M059J (cell line): ENCODE measurements at places on chromosomes 1 and 21. TPM values are rescaled to one million over a fixed set of nuclear protein-coding genes. Genes with fewer than 3 reads are reported as not detected.

DNA sequence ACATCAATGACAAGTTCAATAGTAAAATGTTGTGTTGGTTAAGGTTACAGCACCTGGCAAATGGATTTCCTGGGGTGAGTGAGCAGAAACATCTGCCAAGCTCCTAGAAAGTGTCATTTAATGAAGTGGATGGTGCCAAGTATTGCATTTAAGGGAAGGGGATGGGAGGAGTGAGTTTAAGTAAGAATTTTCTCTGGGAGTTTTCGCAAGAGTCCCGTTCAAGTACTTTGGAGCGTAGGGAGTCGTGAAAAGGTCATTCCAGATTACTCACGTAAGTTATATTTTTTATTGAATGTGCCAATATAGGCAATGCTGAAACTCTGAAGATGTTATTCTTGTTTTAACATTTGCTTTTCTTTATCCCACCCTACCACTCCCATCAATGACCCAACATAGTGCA is 117.4 kb upstream of the RAB3GAP2 start:
- DNase-seq, result no peak

DNA sequence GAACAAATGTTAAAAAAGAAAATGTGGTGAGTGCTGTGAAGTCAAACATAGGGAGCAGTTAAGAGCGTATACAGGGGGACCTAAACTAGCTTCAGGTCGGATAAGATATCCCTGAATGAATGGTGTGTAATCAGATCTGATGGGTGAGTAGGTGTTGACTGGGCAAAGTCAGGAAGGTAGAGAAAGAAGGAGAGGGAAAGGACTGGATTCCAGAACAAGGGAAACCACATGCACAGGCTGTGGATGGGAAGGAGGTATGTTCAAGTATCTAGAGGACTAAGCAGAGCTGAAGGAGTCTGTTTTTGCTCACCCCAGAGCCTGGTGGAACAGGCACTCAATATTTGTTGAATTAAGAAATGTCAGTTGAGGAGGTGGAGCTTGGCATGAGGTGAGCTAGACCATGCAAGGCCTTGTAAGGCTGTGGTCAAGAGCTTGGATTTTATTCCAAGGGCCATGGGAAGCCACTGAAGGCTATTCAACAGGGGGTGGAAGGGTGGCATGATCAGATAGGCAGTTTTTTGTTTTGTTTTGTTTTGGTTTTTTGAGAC is 27.4 kb downstream of the MAP7D1 start:
- DNase-seq, result peak; percentile 51

GRCh38 chr1:31189696-31190674 is 49.7 kb downstream of the NKAIN1 start:
- no peak for DNase-seq

DNA sequence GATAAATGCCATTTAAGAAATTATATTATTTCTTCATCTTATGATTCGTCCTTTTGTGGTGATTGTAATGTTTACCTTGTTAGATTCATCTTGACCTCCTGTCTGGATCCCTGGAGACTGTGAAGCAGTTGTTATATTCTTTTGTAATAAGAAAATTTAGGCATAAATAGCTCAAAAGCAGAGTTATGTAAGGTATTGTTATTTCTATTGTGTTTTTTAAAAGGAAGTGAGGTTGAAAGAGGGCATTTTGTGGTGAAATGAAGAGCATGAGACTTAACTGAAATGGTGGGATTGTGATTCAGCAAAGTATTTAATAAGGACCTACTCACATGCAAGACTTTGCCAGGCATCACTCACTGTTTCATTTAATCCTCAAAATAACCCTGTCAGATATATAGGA is 104.0 kb downstream of the PDE4B start:
- DNase-seq, result peak; percentile 24

Gene JAM2
- total RNA-seq, result 1.7 and 3.0 TPM in 2 replicates

Gene TRIM67
- total RNA-seq, result 0.10 and 0.20 TPM in 2 replicates

GRCh38 chr1:241532162-241532531 is at the start of gene KMO:
TSS of gene KMO (plus strand) at chr1:241532378. CDS start at chr1:241532445, 67 bp downstream.
- peak; percentile 41 for DNase-seq

GRCh38 chr1:28343405-28343804 is 14.6 kb downstream of the MED18 start:
- peak; percentile 92 for DNase-seq

Gene OR2T11
- total RNA-seq, result not detected in 2 replicates

Gene DDAH1
- 71.0 and 82.7 TPM in 2 replicates for total RNA-seq

- DNase-seq, result peak; percentile 5
Measured at GRCh38 chr1:212396638-212397037, 18.0 kb downstream of the PACC1 start.

DNA sequence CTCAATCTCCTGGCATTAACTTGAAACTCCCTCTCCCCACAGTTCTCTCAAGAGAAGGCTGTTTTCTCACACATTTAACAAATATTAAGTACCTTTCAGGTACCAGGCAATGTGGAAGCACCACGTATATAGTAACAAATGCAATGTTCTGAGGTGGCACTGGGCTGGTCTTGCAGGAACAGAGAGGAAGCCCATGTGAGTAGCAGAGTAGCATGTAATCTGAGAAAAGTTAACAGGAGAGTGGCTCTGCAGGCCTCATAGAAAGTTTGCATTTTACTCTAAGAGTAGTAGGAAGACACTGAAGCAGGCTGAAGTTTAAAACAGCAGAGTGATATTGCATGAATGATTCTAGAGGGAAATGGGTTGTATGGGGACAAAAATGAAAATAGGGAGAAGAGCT is 21.0 kb downstream of the ZNF281 start:
- no peak for DNase-seq

DNA sequence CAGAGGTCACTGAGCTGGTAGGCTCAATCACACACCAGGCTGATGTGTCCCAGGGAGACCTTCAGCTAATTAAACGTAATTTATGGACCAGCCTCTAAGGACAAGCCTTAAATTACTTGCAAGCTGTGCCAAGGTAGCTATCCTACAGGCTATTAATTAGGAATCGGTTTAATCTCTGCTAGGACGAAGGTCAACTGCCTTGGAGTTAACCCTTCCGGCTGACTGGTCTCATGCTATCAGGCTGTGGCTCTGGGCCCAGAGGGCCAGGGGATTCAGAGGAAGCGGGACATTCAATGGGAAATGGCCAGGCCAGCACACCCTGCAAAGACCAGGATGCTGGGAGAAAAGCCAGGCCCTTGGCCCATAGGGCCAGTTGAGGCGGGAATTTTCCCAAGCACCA is 19.0 kb downstream of the DHRS3 start:
- no peak for DNase-seq

DNA sequence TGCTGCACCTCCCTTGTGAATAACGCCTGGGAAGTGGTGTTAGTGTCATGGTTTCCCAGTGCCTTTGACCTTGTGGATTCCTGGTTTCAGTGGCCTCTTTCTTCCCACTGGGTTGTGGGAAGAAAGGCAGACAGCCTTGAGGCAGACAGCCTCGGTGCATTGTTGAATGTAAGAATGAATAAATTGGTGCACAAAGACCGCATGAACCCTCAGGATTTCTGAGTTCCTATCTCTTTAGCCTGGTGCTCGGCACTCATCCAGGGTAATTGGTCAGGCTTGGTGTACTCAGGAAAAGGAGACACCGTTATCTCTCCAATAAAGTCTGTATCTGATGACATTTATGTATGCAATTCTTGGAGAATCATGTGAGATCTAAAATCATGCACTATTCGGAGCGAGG is 5.1 kb downstream of the ZNF362 start:
- no peak for DNase-seq

Gene BRDT
- total RNA-seq, result not detected in 2 replicates

- DNase-seq, result no peak
Measured at GRCh38 chr1:238005116-238005515, 114.4 kb upstream of the ZP4 start.

DNA sequence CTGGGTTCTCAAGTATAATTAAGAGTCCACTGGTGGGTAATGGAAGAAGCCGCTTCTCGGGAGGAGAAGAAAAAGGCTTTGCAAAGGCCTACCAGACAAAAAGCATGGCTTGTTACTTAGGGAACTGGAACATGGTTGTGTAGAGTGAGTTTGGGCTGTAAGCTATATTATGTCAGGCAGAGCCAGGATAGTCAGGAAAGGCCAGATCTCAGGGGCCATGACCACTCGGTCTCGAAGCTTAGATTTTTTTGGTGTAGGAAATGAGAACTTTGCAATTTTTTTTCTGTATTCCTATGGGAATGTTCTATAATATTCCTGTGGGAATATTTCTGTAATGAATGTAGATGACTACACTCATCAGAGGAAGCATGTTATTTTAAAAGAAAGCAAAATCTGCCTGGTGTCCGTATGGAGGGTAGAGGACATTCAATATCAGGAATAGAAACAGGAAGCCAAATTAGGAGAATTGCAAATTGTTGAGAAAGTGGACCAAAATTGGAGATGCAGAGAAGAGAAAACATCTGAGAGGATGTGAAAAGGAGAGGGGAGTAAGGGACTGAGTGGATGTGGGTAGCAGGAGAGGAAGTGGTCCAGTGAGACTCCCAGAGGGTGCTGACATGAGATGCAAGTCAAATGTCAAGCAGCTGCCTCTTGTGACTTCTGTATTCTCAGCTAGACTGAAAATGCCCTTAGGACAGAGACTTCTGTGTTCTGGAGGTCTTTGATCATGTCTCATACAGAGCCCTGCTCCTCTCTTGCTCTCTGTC is 45.2 kb upstream of the HAO2 start:
- DNase-seq, result no peak

DNA sequence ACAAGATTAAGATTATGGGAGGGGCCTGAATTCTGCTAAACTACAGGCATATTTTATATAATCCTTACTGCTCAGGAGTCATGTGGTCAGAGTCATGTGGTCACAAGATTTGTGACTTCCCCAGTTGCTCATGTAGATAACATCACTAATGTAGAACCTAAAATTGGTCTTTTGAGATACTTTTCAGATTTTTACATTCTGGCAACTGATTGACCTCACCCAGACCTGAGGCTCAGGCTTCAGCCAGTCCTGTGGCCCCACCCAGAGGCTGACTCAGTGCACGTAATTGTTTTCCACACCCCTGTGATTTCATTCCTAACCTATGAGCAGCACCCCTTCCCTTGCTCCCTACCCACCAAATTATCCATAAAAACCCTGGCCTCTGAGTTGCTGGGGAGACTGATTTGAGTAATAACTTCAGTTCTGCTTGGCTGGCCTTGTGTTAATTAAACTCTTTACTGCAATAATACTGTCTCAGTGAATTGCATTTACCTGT is 41.7 kb upstream of the ZNF326 start:
- peak; percentile 99 for DNase-seq

Gene OR2T33
- not detected in 2 replicates for total RNA-seq

DNA sequence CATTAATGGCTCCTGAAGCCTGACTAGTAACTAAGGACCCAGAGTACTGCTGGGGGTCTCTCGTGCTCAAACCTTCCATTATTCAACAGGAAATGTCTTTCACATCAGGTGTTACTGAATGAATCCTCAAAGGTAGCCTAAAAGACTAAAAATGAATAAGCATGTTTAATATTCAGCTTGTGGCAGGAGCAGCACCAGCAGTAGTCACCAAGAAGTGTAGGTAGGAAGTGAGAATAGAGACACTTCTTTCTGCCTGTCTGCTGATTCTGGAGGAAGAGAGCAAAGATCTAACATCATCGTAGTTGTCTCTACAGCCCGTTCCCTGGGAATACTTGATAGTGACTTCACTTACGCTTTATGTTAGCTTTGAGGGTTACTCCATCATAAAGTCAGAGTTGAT is 7.6 kb upstream of the SLC30A1 start:
- DNase-seq, result no peak

GRCh38 chr1:182520736-182521135 is 68.3 kb downstream of the RNASEL start:
- DNase-seq, result no peak

- DNase-seq, result no peak
Measured at GRCh38 chr21:26064506-26064905, 106.1 kb downstream of the APP start.

Gene KCNT2
- 1.9 and 2.3 TPM in 2 replicates for total RNA-seq

DNA sequence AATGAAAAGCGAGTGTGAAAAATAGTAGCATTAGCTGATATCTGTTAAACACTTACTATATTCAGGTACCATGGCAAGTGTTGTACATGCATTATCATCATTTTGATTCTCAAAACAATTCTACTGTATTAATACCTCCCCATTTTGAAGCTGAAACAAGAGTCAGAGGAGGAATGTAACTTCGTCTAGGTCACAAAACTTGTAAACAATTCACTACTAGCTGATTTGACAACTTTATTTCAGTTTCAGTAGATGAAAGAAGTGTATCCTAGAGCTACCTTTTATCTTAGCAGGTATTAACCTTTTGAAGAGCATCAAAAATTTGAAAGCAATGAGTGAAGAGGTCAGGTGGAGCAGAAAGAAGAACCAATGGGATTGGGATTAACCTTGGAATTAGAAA is 1.6 kb downstream of the CD84 start:
- no peak for DNase-seq

- peak; percentile 90 for DNase-seq
Measured at GRCh38 chr1:169999331-169999741, 75.2 kb downstream of the KIFAP3 start.

Gene TDRD10
- total RNA-seq, result not detected in 2 replicates

DNA sequence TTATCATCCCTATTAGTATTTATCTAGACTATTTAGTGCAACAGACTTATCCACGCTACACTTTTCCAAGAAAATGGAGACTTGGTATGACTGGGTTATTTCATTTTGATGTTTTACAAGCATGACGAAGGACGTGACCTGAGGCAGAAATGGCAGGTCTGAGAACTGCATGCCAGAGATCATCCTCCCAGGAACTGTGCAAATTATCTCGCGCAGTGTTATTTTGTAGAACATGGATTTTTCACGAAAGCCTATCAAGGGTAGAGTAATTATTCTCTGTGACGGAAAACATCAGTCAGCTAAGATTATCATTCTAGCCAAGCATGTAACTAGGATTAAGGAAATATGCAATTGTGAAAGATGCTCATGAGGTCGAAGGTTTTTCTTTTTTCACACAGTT is 361.5 kb upstream of the AJAP1 start:
- DNase-seq, result no peak

Gene TNNI3K
- not detected in 2 replicates for total RNA-seq

Gene RLF
- 14.5 and 19.6 TPM in 2 replicates for total RNA-seq

DNA sequence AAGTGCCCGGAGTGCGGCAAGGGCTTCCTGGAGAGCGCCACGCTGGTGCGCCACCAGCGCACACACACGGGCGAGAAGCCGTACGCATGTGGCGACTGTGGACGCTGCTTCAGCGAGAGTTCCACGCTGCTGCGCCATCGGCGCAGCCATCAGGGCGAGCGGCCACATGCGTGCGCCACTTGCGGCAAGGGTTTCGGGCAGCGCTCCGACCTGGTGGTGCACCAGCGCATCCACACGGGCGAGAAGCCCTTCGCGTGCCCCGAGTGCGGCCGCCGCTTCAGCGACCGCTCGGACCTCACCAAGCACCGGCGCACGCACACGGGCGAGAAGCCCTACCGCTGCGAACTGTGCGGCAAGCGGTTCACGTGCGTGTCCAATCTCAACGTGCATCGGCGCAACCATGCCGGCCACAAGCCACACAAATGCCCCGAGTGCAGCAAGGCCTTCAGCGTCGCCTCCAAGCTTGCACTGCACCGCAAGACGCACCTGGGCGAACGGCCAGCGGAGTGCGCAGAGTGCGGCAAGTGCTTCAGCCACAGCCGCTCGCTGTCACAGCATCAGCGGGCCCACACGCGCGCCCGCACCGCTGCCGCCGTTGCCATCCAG is 10.0 kb downstream of the ZNF672 start:
- DNase-seq, result no peak

Gene GJA8
- not detected in 2 replicates for total RNA-seq
